ENCODE measurements at places on chromosomes 13 and 19.

DNA sequence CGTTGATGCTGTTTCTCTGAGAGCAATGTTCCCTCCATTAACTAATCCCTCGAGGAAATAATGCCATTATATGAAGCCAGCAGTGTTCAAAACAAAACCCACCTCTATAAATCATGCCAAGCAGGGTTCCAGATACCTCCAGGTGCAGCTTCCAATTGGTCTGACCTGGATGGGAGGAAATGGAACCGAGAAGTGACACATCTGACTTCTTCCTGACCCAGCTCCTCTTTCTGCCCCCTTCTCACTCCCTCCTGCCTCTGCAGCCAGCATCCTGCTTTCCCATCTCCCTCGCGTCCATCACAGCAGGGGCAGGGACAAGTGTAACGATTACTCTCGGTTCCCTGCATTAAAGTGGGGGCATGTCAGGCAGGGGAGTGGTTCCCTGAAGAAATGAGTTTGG, 37.5 kb downstream of the HSPH1 start:
- DNase-seq: no peak

DNA sequence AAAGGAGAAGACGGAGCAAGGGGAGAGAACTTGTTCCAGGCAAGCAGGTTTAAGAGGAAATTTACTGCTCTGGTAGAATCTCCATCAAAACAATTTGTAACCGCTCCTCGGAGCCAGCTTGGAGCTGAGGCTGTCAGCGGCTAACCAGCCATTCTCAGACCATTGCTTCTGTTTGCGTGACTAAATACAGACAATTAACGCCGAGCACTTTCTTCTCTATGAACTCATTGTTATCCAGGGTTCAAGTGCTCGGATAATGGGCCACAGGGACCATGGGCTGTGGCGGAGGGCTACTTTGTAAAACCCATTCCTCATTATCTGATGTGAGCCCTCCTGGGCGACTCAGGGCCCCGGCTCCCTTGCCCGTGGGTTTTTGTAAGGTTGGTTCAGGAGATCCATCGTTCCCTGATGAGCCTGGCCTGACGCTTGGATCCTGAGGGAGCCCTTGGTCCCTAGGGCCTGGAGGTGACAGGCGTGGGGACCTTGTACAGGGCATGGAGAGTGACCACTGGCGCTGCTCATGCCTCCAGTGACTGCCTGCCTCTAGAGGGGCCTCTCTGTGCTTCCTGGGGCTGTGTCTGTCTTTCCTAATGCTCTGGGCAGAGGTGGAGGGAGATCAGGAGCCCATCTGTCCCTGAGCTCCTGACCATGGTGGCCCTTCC, 61.5 kb upstream of the ZNF536 start:
- DNase-seq: no peak

- DNase-seq: no peak
These were observed 10.7 kb downstream of the ERCC5 start for GRCh38 chr13:102856557-102856956.

DNA sequence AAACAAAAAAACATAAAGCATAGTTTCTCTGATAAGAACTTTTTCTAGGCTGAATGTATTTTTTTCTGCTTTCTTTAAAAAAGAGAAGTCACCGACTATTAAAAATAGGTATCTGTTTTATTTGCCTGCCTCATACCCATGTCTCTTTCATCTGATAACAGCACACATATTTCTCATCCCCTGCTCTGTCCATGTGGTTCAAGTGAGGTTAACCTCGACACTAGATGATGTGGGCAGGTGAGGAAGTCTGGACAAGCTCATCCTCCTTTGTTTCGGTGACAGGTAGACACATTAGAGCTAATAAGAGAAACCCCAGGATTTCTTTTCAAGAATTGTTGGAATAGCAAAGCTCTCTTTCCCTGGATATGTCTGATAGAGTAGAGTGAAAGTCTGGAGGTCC, 222.7 kb downstream of the GPC5 start:
- DNase-seq: no peak
